Liver (tissue), 10 donors: ENCODE measurements at places on chromosomes 12 and 14. TPM values are rescaled to one million over a fixed set of nuclear protein-coding genes. Genes with fewer than 3 reads are reported as not detected.
A peak's percentile ranks its signal among the peaks of the same experiment; 100 is the strongest.

GRCh38 chr14:104806625-104807465 is 5.9 kb downstream of the ZBTB42 start:
- DNase-seq = no peak

- DNase-seq = no peak
These were observed 9.6 kb downstream of the KRT7 start for GRCh38 chr12:52242442-52243258.

DNA sequence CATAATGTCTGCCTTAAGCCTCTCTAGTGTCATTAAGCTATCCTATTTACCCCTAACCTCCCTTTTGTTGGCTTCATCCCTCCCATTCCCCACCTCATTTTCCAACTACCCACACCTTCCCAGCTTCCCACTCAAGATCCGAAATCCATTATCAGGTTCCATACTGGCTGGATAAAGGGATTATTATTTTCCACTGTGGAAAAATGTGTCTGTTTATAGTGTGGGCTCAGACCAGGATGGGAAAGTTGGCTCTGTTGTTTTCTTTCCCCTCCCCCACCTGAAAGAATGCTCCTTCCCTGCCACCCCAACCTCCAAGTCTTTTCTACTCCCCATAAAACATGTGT is 49.8 kb downstream of the SUSD6 start:
- DNase-seq = no peak

- no peak for DNase-seq
These were observed 45.7 kb upstream of the KCNA5 start for GRCh38 chr12:4997939-4998338.

DNA sequence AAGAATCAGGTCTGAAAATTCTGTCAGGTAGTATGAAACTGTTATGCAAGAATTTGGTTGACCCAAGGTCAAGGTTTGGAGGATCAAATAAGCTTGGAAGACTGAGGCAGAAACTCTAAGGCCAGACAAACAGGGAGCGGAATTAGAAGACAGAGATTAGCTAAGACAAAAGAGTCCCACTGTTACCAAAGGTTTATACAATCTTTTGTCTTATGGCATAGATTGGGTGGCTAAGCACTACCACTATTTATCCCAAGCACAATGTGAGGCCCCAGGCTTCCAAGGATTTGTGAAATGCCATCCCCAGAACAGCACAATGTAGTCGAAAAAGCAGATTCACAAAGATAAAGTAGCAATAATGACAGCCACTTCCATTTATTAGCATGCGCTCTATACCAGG is 311.2 kb downstream of the SEC23A start:
- no peak for DNase-seq

DNA sequence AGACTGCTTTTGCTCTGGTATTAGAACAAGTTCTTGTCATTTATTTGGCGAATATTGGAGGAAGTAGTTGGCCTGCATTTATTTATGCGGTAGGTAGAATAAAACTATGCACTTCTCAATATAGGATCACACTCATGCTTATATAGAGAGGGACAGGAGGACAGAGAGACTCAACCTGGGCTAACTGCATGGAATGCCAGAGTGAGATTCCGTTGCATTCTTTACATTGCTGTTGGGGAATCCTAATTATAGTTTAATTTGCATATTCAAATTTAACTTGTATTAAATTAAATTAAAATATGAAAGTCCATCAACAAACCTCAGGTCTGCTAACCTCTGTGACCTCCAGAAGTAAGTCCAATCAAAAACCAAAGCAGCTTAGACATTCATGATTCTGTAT is 26.6 kb downstream of the OR10G3 start:
- DNase-seq = no peak

- DNase-seq = peak; percentile 56
These were observed 154.4 kb downstream of the KCNK10 start for GRCh38 chr14:88168498-88169165.

DNA sequence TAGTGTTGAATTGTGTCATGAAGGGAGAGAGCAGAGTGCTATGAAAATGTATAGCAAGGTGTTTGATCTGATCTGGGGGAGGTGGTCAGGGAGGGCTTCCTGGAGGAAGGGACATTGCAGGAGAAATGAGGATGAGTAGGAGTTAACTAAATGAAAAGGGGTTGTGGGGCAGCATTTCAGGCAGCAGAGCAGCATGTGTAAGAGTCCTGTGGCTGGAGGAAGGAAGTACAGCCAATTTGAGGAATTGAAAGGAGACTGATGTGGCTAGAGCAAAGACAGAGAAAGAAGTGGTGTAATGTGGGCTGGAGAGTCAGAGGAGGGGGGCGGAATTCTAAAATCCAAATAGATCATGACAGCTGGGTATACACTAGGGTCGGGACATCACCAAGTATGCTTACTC is 20.5 kb downstream of the NPC2 start:
- DNase-seq = no peak

- no peak for DNase-seq
These were observed 3.5 kb downstream of the FOXG1 start for GRCh38 chr14:28770061-28770460.

DNA sequence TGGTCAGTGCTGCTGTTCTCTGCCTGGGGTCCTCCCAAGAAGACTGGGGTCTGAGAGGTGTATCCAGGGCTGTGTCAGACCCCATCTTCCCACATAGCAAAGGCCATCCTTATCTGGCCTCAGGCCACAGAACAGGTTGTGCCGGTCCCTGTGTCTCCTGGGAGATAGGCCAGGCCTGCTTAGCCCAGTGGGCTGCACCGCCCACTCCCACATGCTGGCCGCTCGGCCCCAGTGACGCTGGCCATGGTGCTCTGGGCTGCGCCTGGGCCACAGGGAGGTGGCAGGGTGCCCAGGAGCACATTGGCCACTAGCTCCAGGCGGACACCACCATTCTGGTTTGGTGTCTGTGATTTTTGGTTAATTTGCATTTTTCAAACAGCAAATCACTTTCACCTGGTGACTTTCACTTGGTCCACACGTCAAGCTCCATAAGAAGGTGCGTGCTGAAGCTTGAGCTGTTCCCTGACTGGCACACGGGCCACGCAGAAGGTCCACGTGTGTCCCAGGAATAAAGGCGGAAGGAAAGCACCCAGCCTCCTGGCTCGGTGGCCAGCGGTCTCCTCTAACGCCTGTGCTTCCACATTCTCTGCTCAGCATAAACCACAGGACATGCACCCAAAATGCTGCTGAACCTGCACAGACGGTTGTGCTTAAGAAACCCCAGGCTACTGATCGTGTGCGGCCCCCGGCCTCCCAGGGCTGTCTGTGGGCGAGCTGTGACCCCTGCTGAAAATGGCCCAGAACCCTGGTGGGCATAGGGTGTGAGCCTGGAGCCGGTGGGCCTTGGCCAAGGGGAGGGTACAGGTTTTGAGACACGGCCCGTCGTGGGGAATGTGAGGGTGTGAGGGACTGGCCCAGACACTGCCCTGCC is 4.6 kb downstream of the FBRSL1 start:
- DNase-seq = no peak

GRCh38 chr14:59282378-59282765 is 93.9 kb downstream of the DAAM1 start:
- DNase-seq = no peak

GRCh38 chr14:23984891-23985602 is 3.7 kb upstream of the DHRS4L2 start:
- no peak for DNase-seq

Gene RPL10L
- total RNA-seq = not detected

Gene RFX4
- not detected for total RNA-seq

Gene TPPP2
- 5.9 TPM for total RNA-seq

Gene CD163
- 101 TPM for total RNA-seq

Gene TAS2R50
- total RNA-seq = 0.89 TPM
